Natural killer cell (primary cell): ENCODE measurements at places on chromosomes 2 and 18. TPM values are rescaled to one million over a fixed set of nuclear protein-coding genes. Genes with fewer than 3 reads are reported as not detected.

- DNase-seq: no peak
Measured at GRCh38 chr2:72033636-72034035, 114.0 kb downstream of the CYP26B1 start.

DNA sequence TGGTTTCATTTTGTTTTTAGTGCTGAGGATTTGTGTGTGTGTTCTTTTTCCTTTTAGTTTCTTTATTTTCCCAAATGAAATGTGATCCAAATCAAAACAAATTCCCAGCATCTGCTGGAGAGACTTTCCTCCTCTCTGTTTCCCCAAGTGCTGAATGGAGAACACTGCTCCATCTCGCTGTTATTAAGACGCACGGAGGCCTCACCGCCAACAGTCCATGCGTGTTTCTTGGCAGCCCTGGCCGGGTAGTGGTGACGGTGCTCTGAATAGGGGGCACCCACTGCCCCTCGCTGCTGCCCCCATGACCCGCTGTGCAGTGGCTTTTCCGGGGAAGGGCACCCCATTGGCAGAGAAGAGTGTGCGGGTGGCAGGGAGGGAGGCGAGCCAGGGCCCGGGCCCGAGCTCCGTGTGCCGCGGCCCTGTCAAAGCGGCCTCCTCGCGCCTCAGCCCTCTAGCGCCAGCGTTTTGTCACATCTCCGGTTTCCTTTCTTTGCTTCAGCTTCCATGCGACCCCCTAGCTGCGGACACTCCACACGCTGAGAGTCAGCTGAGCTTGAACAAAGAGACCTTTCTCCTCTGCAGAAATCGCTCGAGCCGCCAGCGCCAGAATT is 473.7 kb upstream of the SALL3 start:
- DNase-seq: no peak

DNA sequence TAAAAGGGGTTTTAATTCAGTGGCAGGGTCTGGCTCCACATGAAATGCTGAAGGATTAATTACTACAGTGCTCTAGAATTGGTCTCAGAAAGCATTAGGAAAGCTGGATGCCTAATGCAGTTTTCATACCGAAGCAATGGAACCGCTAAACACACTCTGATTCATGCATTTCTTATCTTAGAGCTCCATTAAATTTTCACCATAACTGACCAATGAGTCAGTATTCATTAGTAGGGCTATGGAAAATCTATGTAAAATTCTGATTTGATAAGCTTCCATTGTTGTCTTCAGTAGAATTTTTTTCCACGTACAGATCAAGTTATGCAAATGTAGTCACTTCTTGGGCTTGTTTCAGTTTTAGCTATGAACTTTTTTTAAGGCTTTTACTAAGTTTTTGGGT is 359.9 kb downstream of the ARHGAP15 start:
- no peak for DNase-seq

DNA sequence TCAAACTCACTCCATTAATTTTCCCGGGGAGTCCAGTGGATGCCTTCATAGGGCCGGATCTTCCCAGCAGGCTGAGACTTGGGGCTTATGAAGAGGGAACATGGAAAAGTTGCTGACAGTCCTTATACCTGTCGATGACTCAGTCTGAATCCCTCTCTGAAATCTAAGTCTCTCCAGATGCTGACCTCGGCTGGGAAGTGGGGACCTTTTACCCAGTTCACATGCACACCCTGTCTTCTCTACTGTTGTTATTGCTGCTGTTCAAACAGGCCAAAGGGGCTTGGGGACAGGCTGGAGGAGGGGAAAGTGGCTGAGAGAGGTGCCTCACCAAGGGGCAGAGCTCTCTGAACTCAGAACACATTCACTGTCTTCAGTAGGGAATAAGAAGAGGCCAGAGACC is 4.1 kb upstream of the TNP1 start:
- DNase-seq: no peak

- DNase-seq: no peak
Measured at GRCh38 chr2:132943829-132944228, 273.8 kb upstream of the LYPD1 start.

- no peak for DNase-seq
Measured at GRCh38 chr18:69480460-69480859, 79.8 kb downstream of the DOK6 start.

DNA sequence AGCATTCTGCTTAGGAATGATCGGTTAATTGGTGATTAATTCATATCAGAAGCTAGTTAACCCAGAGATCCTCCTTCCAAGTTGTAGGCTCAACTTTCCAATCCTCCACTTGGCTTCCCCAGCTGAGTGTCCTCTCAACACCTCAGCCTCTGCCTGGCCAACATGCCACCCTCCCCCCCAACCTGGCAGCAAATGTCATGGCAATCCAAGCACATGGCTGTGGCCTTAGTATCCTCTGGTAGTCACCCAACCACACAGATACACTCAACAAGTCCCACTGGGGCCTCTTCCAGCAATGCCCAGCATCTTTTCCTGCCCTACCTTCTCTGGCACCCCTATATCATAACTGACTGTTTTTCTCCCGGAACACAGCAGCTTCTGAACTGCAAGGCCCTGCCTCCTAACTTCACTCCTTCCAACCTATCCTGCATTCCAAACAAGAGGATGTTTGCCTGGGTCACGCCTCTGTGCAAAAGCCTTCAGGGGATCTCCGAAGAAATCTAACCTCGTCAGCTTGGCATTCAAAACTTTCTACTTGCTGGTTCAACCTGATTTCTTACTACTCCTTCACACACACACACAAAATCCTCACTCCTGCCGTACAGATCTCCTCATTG is 195.0 kb downstream of the CYP26B1 start:
- no peak for DNase-seq

GRCh38 chr2:24106786-24107185 is 16.3 kb downstream of the PFN4 start:
- DNase-seq: no peak

RNF25 gene
- 20.1 TPM for total RNA-seq

CLIP4 gene
- total RNA-seq: 56.8 TPM

RETSAT gene
- 22.7 TPM for total RNA-seq

ACADL gene
- not detected for total RNA-seq

PLEKHH2 gene
- 0.19 TPM for total RNA-seq

KLHL14 gene
- total RNA-seq: 0.28 TPM

UGT1A10 gene
- not detected for total RNA-seq

PTPRN gene
- 0.23 TPM for total RNA-seq

SKA1 gene
- 1.2 TPM for total RNA-seq

UGT1A3 gene
- total RNA-seq: not detected

SLC16A14 gene
- total RNA-seq: 0.52 TPM
